ENCODE measurements at places on chromosomes 12 and 14. TPM values are rescaled to one million over a fixed set of nuclear protein-coding genes. Genes with fewer than 3 reads are reported as not detected.

Gene PTPRQ
- total RNA-seq: 0.50 TPM

Gene POU6F1
- total RNA-seq: 2.2 TPM

Gene KRT75
- total RNA-seq: not detected

Gene IFNG-AS1
- total RNA-seq: not detected

Gene TSPAN8
- not detected for total RNA-seq

Gene ITGB7
- 0.77 TPM for total RNA-seq
